CD4-positive, alpha-beta memory T cell (primary cell): ENCODE measurements at places on chromosomes 1 and 21.

- DNase-seq, result no peak
Measured at GRCh38 chr1:208141610-208142192, 102.5 kb downstream of the PLXNA2 start.

DNA sequence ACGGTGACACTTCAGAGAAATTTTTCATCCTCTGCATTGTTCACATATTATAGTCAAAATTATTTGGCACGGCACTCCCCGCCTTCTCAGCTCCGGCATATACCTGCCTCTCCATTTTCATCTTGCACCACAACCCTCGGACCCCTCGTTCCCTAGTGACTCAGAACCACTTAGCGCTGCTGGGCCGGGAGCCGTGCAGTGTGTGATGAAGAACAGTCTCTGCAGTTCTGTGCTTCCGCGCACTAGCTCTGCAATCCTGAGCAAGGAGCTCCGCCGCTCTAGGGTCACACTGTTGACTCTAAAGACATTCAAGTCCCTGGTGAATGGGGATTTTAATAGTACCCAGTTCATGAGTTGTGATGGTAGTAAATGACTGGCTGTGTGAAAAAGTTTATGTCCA, 221.2 kb downstream of the SLC35F3 start:
- no peak for DNase-seq

DNA sequence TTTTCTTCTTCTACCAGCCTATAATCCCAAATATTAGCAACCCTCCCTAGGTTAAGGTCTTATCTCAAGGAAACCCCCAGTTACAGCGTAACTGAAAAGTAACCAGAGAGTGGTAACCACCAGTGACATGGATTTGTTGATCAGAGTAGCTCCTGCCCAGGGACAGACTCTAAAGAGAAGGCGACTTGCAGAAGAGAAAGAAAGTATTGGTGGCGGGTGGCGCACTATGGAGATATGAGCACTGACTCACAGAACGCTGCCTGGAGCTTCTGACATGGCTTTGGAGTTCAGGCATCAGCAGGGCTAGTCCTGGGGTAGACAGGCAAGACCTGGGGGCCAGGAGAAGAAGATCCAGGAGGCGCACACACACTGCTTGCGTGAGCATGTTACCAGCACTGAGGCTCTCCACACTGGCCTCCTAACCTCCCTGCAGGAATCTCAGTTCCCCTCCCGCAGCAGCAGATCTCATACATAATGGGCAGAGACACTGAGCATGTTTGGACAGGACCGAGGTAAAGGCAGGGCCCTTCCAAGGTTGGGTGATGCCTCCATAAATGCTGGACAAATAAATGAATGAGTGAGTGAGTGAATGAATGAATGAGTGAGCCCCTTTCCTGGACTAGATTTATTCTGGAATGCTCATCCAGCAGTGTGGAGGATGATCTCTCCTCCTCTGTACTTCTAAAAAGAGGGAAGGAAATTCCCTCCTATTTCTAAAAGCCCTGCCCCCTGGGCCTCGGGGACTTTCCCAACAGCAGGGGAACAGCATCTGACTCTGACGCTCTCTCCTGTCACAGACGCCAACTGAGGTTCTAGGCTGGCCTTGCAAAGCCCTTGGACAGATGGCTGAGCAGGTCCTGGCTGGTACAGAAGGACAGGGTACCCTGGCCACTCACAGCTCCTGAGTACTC, 175.5 kb downstream of the CLIC6 start:
- no peak for DNase-seq

- DNase-seq, result no peak
Measured at GRCh38 chr1:196450143-196451095, 157.8 kb downstream of the KCNT2 start.

- DNase-seq, result no peak
Measured at GRCh38 chr1:184020855-184021254, 16.7 kb downstream of the COLGALT2 start.

- no peak for DNase-seq
Measured at GRCh38 chr1:34398916-34399275, 222.2 kb downstream of the C1orf94 start.

DNA sequence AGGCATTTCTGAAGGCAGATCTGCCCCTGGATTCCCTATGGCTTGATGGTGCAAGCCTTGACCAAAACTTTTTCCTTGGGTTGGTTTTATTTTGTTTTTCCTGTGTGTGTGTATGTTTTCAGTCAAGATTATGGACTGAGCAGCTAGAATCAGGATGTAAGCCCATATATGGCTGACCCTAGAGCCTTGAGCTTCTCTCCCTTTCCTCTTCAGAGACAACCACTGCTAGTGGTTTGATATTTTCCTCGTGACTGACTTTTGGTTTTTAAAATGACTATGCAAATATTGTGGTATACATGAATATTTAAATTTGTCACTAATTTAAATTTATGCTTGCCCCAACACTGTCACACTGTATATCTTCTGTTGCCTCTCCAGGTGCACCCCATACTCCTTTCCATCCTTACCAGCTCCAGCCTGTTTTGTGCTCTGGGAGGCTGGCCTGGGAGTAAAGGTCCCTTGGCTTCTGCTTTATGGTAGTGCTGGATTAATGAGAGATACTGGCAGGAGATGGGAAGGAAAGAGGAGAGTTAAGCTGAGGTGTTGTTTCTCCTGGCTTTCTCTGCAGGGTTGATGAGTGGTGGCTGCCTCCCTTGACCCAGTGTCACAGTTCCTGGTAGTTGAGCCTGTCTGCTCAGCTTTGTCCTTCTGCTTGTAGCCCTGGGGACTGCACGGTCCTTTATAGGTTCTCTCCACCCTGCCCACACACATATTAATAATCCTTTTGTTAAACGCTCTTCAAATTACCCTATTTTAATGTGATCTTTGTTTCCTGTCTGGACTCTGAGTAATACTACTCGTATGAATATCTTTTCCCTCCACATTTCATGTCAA, 44.4 kb downstream of the RWDD3 start:
- peak; percentile 35 for DNase-seq

GRCh38 chr1:222251847-222252246, 296.1 kb downstream of the HHIPL2 start:
- no peak for DNase-seq

DNA sequence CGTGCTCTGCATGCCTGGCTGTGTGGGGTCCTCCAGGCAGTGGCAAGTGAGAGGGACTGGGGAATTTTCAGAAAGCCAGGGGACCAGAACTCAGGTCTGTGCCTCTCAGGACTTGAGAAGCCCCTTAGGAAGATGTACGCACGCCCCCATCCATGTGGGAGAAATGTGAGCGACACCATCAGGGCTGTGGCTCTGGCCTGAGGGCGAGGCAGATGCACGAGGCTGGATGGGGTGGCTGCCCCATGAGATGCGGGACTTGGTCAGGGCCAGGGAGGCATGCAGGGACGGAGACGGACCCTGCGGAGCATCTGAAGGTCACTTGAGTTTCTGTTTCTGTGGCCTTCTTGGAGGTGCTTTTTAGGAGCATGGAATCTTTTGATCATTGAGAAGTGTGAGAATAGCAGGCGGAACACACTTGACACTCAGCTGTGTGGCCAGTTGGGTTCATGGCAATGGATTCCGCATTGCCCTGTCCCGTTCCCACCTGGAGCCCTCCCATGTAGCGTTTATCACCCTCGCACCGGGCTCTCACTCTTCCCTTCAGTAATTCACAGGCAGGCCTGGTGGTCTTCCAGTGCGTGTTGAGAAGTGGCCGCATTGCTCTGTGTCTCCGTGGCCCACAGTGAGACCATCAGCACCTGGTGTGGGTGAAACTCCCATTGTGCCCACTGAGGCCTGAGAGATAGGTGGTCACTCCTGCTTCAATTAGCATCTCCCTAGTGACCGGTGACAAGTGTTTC, 30.7 kb upstream of the ACTRT2 start:
- DNase-seq, result no peak

- no peak for DNase-seq
Measured at GRCh38 chr1:30672661-30673060, 50.7 kb downstream of the MATN1 start.

GRCh38 chr1:208280681-208281450, 36.7 kb upstream of the PLXNA2 start:
- DNase-seq, result no peak

GRCh38 chr1:97767381-97767780, 153.5 kb downstream of the DPYD start:
- DNase-seq, result no peak

- peak; percentile 39 for DNase-seq
Measured at GRCh38 chr1:174021591-174022079, 522 bp downstream of the RC3H1 start.
